Stomach (tissue), 19 donors: ENCODE measurements at places on chromosomes 16 and 17. TPM values are rescaled to one million over a fixed set of nuclear protein-coding genes. Genes with fewer than 3 reads are reported as not detected.
A peak's percentile ranks its signal among the peaks of the same experiment; 100 is the strongest.

CHST6 gene
- not detected for total RNA-seq

TRIM72 gene
- total RNA-seq, result not detected

TAX1BP3 gene
- total RNA-seq, result 108 TPM

ZNF385C gene
- total RNA-seq, result not detected

TBC1D3G gene
- not detected for total RNA-seq

CSH1 gene
- total RNA-seq, result not detected

CNTD1 gene
- total RNA-seq, result 2.2 TPM

OR1F1 gene
- total RNA-seq, result not detected

TBC1D3 gene
- total RNA-seq, result not detected

GINS3 gene
- total RNA-seq, result not detected

DNA sequence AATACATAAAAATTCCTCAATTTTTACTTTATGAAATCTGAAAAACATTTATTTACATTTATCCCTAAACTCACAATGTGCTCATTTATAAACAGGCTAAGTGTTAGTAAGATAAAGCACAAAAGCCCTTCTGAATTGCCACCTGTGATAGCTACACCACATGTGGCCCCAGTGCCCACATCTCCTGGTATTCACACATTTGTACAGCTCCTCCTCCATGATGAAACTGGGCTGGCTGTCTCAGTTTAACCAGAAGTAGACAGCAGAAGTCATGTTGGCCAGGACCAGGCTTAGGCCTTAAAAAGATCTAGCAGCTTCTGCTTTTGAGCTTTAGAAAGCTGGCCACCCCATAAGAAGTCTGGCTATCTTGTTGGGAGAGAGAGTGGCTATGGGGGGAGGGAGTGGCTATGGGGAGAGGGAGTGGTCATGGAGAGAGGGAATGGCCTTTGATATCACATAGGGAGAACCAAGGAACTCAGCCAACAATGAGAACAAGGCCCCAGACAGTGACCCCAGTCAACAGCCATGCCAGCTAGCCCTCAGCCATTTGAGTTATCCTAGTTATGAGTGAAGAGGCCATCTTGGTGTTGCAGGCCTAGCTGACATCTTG is 47.4 kb downstream of the CEP95 start:
- no peak for DNase-seq

GRCh38 chr16:76175718-76176117 is 101.5 kb upstream of the CNTNAP4 start:
- no peak for DNase-seq

- DNase-seq, result no peak
Observed at GRCh38 chr16:84291226-84291625, 3.5 kb upstream of the WFDC1 start.

- DNase-seq, result no peak
Observed at GRCh38 chr16:10941127-10941933, 938 bp downstream of the DEXI start.

GRCh38 chr17:67492251-67492740 is 115.2 kb downstream of the PITPNC1 start:
- no peak for DNase-seq

- no peak for DNase-seq
Observed at GRCh38 chr17:48933035-48933434, 11.6 kb downstream of the SNF8 start.

DNA sequence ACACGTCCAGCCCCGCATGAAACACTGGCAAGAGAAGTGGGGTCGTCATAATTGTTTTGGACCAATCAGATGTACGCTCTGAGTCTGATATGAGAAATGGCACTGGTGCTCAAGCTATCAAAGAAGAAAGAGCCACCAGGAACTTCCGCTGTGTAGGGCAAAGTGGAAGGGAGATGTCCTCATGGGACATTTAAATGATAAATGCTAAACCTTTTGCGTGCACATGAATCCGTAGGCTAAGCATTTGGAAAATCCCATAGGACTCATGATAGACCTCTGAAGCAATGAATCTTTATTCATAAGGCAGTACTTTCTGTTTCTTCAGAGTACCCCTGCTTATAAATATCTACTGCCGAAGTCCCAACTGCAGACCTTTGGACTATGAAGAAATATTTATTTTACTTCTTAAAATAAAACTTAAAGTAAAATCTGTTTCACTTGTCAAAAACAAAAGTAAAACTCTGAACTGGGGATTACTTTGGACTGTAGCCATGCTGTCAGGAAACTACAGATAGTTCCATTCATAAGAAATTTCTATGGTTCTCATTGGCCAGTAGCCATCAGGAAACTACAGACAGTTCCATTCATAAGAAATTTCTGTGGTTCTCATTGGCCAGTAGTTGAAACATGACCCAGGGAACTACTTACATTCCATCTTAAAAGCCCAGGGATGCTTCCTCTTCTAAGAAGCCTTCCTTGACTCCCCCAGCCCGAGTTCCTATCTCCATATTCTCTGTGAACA is 335.1 kb downstream of the HS3ST4 start:
- peak; percentile 39 for DNase-seq

DNA sequence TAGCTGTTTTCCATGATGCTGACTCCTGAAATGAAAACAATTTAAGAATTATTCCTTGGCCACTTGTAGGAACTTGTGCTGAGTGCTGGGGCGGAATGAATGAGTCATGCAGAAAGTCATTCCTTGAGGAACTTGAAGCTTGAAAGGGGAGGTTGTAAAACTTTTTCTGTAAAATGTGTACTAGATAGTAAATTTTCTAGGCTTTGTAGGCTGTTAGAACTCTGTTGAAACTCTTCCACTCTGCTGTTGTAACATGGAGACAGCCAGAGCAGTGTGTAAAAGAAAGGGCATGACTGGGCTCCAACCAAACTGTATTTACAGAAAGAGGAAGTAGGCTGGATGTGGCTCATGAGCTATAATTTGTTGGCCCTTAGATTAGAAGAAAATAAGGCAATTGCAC is 46.1 kb downstream of the ABCA8 start:
- DNase-seq, result peak; percentile 71

DNA sequence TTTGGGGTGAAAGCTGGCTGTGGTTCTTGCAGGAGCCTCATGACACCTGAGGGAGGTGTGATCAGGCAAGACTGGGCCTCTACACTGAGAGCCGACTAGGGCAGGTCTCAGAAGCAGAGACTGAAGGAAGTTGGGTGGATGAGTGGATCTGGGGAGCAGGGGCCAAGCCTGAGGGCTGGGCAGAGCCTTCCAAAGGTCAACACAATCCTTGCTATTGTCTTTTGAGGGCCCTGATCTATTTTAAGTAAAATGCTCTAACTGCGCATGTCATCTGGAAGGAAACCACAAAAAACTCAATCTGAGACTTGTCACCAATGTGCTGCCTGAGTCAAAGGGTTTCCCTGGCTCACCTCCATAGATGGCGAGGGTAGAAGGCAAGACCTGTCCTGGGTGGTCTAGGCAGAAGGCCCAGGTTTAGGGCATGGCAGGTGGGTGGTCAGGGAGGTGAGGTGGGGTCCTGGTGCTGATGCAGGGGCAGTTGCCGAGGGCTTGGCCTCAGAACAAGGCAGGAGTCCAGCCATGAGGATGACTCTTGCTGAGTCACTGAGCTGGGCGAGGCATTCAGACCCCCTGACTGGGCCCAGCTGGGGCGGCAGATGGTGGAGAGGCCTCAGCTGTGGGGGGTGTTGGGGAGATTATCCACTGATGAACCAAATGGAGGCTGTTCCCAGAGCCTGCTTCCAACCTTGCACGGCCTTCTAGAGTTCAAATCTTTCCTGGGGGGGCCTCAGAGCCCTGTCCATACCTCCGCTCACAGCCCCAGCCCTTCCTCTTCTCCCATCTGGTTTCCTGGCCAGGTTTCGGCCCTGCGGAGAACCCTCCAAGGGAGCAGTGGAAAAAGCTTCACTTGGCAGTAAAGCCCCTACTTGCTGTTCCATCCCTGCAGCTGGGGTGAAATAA is 5.1 kb downstream of the MVP start:
- no peak for DNase-seq

- DNase-seq, result no peak
Observed at GRCh38 chr17:72063756-72064450, 56.9 kb upstream of the SOX9 start.

DNA sequence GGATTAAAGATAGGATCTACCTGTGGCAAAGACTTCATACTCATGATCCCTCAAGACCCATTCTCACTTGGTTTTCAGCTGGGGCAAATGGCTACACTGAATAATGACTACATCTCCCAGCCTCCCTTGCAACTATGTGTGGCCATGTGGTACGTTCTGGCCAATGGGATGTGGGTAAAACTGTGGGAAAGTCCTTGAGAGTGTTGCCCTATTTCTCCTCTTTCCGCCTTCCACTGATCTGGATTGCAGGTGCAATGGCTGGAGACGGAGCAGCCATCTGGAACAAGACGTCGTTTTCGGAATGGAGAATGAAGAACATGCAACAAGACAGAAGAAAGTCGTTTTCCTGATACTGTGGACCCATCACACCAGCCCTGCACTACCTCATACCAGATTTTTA is 48.5 kb downstream of the HAPSTR1 start:
- DNase-seq, result no peak

- no peak for DNase-seq
Observed at GRCh38 chr16:87351320-87351698, 32.3 kb downstream of the FBXO31 start.

DNA sequence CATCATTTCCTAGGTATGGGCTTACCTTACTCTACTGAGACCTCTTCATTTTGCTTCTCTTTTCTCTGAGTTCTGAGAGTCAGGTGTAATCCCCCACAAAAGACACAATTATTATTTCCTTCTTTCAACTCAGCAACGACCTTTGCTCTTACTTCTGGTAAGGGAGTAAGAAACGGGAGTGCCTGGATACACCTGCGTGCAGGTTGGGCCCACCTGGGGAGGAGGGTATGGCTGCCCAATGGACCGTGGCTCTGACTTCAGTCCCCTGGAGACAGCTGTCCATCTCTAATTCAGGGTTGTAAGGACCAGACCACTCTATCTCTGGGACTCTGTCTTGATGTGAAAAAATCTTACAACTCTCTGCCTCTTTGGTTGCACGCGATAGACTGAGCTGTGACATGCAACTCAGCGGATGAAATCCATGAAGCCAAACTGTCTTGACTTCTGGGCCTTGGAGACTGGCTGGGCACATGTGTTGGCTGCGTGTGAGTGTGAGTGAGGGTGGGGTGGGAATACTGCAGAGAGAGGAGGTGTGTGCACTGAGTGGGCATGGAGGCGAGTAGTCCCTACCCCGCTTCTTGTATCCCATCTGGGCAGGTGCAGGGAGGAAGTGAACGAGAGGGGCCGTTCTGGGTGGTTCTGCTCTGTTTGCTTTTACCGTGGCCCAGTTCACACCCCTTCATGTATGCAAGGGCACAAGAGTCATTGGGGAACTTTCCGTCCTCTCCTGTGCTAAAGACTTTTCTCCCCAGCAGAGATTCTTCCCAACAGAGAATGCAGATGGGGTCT is 1.2 kb downstream of the TMEM238L start:
- DNase-seq, result peak; percentile 85

DNA sequence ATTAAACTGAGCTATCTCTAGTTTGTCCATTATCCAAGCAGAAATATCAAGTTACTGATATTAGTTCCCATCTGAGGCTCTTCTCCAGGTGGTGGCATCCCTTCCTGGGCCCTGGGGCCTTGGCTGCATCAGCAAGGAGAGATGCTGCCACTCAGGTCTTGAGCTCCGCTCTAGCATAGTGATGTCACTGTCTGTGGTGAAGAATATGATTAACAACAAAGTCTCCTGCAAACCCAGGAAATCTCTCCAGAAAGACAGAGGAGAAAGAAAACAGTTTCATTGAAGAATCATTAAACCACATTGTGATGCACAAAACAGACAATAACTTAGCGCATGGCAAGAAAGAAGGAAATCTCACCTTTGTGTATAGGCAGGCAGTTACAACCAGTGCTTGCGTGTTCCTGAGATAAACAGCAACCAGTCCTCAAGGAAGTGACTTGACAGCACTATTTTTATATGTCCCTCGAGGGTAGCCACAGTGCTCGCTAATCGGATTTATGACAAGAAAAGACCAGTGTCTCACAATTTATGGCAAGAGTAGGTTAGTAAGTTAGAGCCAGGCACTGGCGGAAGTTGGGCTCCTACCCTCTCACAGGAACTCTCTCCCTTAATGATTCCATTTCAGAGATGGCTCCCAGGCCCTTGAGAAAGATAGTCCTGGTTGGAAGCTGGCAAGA is 151.1 kb downstream of the AHSP start:
- DNase-seq, result no peak

DNA sequence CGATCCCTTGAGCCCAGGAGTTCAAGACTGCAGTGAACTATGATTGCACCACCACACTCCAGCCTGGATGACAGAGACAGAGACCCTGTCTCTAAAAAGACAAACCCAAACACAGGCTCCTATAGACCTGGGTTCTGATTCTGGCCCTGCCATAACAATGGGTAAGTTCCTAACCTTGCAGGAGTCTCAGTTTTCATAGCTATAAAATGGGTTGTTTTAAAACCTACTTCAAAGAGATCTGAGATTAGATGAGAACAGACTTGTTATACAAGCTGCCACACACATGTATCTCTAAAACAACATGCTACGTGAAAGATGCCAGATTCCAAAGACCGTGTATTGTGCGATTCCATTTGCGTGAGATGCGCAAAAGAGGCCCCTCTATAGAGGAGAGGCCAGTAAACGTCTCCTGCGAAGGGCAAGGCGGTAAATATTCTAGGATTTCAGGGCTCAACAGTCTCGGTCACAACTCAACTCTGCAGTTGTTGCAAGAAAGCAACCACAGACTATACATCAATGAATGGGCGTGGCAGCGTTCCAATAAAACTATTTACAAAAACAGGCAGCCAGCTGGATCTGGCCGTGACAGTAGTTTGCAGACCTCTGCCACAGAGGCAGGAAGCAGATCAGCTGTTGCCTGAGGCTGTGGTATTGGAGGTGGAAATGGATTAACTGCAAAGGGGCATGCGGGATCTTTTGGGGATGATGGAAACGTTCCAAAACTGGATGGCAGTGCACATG is 5.9 kb downstream of the CORO7 start:
- peak; percentile 70 for DNase-seq

- no peak for DNase-seq
Observed at GRCh38 chr16:73615071-73615940, 567.4 kb upstream of the ZFHX3 start.

GRCh38 chr16:89023151-89023551 is 46.1 kb upstream of the CBFA2T3 start:
- DNase-seq, result no peak

GRCh38 chr17:63774141-63774968 is at the start of gene DDX42:
Gene DDX42 (plus strand): TSS chr17:63774170. CDS start chr17:63787050, 12,880 bp downstream.
- DNase-seq, result peak; percentile 91

DNA sequence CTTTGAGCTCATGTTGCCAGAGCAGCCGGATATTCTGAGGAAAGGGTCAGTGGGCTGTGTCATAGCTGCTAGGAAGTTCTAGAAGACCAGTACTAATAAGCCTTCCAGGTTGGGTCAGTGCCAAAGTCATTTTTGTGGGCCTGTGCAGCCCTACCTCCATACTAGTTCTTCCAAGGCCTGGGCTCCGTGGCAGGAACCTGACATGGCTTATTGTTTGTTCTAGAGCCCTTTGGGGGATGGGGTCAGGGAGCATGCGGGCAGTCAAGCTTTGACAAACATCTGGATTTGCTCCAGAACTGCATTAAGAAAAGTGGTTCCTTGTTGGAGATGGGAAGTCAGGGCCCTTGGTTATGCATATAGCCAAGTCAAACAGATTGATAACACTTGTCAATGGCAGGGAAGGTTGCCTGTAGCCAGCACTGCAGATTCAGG is 7.6 kb downstream of the ALKBH5 start:
- peak; percentile 71 for DNase-seq
